Stimulated activated CD8-positive, alpha-beta memory T cell treated with anti-CD3 and anti-CD28 coated beads, Interleukin-7, amount 100 ng/mL, for 4 hours (primary cell): ENCODE measurements at places on chromosomes 6 and 20.

DNA sequence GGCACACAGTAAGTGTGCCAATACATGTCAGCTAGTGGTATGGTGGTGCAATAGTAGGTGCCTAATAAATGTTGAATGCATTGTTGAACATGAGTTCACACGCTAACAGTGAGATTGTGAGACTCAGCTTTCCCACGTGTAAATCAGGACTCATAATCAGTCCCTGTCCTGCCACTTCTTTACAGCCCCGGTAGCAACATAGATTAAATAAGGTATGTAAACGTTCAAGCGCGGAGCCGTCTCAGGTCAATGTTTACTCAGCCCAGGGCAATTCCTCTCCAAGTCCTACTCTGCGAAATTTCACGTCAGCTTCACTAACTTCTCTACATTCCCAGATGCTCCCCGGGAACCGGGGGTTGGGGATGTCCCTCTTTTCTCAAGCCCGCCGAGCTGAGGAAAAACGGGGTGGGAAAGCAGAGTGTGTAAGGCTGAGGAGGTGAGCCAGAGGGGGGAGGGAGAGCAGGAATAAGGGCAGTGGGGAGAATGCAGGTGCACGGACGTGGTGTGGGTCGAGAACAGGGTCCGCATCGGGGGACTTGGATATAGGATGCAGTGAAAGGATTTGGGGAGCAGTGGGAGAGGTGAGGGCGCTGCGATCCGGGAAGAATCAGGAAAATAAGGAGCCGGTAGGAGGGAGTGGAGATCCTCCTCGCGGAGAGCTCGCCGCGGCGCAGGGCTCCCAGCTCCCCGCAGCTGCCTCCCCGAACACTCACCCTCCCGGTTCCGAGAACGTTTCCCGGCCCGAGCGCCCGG lies 544 bp upstream of the TP53INP2 start:
- DNase-seq, result no peak

DNA sequence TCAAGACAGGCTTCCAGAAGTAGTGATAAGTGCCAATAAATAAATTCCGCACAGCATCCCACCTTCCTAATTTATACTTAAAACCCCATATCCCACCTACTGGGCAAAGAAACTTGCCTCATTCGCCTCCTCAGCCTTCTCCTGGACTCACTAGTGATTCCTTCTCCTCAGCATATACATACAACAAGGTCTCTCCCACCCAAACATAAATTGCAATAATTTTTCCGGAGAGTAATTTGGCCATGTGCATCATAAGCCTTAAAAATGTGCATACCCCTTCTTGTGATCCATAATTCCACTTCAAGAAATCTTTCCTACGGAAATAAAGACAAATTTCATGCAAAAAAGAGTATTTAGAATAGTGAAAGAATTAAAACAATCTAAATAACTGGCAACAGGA lies 26.8 kb downstream of the RANBP9 start:
- DNase-seq, result no peak

DNA sequence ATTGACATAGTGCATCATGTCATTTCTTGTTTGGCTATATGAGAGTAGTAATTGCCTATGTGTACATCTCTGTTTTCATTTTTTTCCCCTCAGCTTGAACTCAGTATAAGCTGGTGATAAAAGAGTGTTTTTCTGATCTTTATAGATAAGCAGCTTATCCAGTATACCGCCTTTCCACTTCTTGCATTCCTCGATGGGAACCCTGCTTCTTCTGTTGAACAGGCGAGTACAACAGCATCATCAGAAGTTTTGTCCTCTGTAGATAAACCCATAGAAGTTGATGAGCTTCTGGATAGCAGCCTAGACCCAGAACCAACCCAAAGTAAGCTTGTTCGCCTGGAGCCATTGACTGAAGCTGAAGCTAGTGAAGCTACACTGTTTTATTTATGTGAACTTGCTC lies 32.3 kb downstream of the HSF2 start:
- DNase-seq, result no peak

DNA sequence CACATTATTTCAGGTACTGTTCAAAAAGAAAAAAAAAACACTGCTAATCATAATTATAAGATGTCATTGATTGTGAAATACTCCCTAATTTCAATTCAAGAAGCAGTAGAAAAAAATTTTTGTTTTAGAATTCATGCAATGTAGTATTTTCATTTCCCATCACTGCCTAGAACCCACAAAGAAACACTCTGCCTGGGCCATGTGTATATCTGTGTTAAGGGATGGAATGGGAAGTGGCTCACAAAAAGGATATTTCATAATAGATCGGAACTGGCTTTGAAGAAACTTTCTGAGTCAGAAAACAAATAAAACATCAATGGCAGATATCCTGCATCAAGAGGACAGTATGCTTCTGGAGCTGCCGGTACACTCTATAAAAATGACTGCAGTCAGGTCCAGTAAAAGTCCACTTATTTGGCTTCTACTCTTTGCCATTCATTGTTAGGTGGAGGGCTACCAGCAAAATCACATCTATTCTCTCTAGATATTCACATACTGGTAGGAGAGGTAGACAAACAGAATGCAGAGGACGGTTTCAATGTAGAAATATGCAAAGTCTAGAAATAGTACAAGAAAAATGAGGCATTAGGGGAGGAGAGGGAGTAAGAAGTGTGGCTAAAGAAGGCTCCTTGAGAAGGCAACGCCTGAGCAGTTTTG lies 135.0 kb upstream of the TNFAIP3 start:
- no peak for DNase-seq

DNA sequence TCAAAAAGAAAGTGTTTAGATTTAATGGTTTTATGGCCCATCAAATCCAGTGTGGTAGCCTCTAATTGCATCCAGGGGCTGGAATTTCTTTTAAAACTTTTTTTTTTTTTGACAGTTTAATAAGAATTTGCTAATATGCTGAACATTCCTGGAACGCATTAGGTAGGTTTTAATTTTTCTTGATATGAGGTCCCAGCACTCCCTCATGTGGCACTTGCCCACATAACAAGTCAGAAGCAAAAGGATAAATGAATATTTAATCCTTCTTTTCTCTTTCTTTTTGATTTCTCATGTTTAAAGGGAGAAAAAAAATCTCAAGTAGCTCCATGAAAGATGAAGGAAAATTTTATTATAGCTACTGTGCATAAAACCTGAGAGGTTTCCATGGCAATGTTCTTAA lies 13.5 kb downstream of the HAO1 start:
- no peak for DNase-seq
